ENCODE measurements at places on chromosomes 4 and X.

DNA sequence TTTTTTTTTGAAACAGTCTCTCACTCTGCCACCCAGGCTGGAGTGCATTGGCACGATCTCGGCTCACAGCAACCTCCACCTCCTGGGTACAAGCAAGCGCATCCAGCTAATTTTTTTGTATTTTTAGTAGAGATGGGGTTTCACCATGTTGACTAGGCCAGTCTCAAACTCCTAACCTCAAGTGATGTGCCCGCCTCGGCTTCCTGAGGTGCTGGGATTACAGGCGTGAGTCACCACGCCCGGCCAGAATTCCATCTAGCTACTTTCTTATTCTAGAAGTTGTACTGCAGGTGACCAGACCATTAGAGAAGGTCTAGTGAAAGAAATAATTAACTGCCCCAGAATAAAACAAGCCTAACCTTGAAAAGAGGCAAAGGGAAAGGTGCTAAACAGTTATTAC, 2.3 kb downstream of the LRBA start:
- no peak for DNase-seq

- DNase-seq: no peak
These were observed 311.5 kb downstream of the PPP1R2C start for GRCh38 chrX:42466332-42467046.

- DNase-seq: no peak
These were observed 21.8 kb downstream of the SHOX start for GRCh38 chrX:652341-652741.

- no peak for DNase-seq
These were observed 44.3 kb downstream of the TBC1D9 start for GRCh38 chr4:140711910-140712309.

GRCh38 chr4:184544788-184545409, 70.5 kb upstream of the IRF2 start:
- DNase-seq: no peak

GRCh38 chrX:155745792-155746191, 133.0 kb upstream of the TMLHE start:
- no peak for DNase-seq

- no peak for DNase-seq
These were observed 142.9 kb downstream of the ANAPC10 start for GRCh38 chr4:144955104-144955503.

GRCh38 chr4:111945014-111945413, 200.2 kb upstream of the FAM241A start:
- DNase-seq: no peak

- DNase-seq: no peak
These were observed 55.9 kb upstream of the RASSF6 start for GRCh38 chr4:73676136-73676535.

- no peak for DNase-seq
These were observed 620 bp downstream of the ANAPC10 start for GRCh38 chr4:145097331-145097820.

GRCh38 chrX:118552121-118552900, 56.7 kb downstream of the DOCK11 start:
- DNase-seq: no peak

DNA sequence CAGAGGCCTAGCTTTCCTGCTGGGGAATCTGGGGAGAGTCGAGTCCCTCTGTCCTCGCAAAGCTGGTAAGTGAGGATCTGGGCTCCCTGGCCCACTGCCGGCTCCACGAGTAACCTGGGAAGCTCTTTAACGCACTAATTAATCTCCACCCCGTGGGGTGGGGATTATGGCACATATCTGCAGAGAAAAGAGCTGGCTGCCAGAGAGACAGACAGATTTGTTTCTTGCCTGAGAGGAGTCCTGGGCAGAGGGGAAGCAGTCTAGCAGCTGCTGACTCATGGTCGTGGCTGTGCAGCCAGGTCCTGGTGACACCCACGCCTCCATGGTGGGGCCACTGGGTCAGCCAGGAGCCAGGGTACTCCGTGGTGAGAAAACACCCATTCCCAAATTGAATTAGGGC, 14.0 kb downstream of the SORCS2 start:
- DNase-seq: peak; percentile 13

DNA sequence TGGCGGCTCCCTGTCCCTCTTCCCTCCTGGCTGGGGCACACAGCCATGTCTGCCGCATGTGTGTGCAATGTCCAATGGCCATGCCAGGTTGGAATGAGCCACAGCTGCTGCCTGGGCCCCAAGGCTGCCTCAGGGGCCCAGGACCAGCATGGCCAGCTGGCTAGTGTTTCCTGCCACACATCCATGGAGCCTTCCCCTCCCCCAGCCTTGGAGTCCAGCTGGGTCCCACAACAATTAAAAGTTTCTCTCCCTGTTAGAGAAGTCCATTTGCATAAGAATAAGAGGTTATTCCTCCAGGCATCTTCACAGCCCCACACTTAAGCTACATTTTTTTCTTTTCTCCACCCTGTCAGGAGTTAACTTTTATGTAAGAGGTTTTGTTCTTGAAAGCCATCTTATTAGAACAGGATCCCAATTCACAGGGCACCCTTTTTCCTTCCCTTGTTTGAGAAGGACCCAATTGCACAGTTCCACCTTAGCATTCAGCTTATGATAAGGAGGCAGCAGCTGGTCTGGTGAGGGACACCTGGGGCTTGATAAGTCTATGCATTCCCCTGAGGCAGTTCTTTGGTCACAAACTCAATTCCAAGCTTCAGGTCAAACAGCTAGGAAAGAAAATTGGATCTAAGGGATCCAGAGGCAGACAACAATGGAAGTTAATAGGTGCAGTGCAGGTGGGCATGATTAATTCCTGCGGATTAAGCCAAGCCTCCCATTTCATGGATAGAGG, 963.3 kb upstream of the GRIA3 start:
- no peak for DNase-seq

GRCh38 chr4:68907788-68908700, 43.6 kb downstream of the UGT2A3 start:
- DNase-seq: no peak

GRCh38 chr4:22587253-22587652, 71.4 kb upstream of the ADGRA3 start:
- no peak for DNase-seq

All from epithelial cell of proximal tubule (primary cell).